ENCODE measurements at places on chromosomes 4 and X. TPM values are rescaled to one million over a fixed set of nuclear protein-coding genes. Genes with fewer than 3 reads are reported as not detected.

DNA sequence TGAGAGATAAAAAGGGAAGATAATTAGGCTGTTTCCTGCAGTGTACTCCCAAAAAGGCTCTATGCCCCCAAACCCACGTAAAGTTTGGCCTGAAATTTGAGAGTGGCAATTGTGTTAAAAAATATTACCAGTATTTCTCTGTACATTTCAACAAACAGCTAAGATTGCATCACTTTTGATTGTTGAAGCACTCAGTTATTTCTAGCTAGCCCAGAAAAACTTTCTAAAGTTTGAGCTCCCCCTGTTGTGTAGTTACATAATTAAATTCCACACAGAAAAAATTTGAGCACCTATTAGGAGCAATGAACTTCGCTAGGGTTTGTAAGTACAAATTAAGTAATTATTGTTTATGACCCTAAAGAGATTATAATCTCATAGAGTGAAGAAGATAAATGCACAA is 109.4 kb downstream of the DLG3 start:
- peak; percentile 42 for DNase-seq

DNA sequence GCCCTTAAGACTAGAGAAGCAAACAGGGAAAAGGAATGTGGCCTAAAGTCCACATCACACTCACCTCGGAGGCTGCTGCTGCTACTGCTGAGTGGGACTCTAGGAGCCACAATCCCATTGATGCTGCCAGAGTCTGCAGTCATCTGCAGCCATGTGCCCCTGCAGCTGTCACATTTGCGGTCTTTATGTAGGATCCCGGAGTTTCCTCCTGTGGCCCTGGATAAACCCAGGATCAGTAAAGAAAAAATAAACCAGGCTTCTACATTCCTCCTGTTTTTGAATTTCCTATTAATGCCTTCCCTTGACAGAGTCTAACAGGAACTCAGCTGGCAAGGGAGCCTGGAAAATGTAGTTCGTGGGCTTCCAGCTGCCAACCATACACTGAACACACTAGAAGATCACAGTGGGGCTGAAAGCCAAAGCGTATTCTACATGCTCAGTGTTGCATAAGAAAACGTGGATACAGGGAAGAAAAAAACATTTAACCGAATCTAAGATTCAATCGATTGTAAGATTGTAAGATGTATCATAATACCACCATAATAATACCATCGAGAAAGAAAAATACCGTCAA is 10.3 kb upstream of the PHEX start:
- DNase-seq: no peak

- DNase-seq: no peak
Observed at GRCh38 chrX:98939456-98939855, 1470.6 kb downstream of the PCDH19 start.

- peak; percentile 13 for DNase-seq
Observed at GRCh38 chr4:41257257-41257901, 651 bp downstream of the UCHL1 start.

- peak; percentile 4 for DNase-seq
Observed at GRCh38 chrX:133958997-133959688, 26.3 kb downstream of the GPC3 start.

- no peak for DNase-seq
Observed at GRCh38 chrX:12332786-12333347, 194.6 kb downstream of the FRMPD4 start.

DNA sequence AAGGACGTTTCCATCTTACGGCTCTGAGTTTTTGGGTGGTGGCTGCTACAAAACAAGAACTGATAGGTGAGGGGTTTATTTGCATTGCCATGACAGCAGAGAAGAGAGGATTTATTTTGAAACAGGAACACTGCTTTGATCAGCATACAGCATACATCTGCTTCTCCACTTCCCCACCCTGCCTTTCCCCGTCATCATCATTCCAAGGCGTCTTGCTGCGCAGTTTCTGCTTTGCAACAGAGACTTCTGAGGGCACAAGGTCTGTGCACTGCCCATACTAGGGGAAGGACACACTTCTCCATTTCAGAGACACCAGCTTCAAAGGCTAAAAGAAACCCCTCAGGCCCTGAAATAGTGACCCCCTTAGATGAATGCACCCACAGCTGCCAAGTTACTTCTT is 19.1 kb downstream of the STARD8 start:
- DNase-seq: no peak

GRCh38 chr4:93605163-93605562 is 223.4 kb upstream of the ATOH1 start:
- peak; percentile 36 for DNase-seq

DNA sequence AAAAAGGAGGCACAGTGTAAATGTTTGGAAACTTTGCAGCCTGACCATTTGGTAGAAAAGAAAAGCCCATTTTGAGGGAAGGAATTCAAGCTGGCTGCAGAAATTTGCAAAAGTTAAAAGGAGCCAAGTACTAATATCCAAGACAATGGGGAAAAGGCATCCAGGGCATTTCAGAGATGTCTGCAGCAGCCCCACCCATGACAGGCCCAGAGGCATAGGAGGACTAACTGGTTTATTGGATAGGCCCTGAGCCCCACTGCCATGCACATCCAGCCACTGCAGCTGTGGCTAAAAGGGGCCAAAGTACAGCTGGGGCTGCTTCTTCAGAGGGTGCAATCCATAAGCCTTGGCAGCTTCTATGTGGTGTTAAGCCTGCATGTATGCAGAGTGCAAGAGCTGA is 104.9 kb downstream of the HS3ST1 start:
- no peak for DNase-seq

DNA sequence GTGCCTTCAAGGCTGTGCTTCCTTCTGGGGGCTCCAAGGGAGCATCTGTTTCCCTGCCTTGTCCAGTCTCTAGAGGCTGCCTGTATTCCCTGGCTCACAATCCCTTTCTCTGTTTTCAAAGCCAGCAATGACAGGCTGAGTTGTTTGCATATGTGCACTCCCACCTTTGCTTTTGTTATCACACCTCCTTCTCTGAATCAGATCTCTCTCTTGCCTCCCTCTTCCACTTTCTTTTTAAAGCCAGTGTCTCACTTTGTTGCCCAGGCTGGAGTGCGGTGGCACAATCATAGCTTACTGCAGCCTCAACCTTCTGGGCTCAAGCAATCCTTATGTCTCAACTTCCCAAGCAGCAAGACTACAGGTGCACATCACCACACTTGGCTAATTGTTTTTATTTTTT is 37.1 kb upstream of the LEF1 start:
- DNase-seq: no peak

DNA sequence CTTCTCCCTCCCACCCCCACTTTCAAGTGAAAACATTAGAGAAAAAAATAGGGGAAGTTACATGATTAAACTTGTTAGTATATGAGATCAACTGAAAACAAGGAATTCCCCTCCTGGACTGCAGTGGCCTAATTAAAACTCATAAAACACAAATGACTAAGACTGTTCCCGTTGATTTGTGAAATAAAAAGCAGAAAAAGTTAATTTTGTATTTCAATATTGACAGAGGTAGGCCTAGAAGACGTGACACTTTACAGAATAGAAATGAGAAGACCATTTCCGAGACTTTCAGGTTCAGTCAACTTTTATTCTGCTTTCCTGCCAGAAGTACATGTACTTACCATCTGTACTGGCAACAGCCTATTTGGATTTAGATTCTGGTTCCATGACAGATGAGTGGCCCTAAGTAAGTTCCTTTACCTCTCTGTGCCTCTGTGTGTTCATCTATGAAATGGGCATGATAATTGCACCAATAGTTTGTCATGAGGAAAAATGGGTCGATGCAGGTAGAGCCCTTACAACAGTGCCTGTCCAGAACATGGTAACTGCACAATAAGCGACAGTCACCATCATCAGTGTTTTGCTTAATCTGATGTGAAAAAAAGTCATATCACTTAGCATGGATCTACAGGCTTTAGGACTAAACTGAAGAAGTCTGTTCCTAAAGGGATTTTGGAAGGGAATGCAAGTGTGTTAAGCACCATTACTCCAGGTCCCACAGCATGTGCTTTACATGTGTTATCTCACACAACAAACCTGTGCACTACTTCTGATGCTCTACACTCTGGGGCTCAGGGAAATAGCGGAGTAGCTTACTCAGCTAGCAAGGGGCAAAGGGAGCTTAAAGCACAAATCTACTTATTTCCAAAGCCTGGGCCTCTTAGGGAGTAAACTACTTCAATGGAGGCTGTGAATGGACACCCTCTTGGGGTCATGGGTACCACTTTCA is 562.3 kb upstream of the DIPK2B start:
- no peak for DNase-seq

DNA sequence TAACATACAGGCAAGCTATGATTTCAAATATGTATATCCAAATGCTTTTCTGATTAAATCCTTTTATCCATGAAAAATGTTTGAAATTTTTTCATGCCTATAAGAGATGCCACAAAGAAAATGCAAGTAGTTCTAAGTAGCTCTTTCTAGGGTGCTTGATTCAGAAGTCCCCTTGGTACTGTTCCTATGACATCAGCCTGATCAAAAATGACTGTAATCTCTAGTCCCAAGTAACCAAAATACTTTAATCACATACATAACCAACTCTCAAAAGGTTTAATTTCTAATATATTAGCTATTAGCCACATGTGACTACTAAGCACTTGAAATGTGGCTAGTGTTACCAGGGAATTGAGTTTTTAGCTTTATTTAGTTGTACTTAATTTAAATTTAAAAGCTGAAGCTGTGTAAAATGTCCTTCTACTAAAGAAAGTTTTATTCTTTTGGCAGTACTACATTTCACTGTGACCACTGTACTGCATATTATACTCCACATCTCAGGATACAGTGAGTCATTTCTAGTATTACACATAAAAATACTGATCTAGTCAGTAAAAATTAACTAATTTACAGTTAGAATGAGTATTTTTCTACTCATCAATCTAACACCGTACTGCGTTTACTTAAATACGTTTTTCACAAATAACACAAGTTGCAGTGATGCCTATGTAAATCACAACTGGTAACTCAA is 33.9 kb downstream of the FBXW7 start:
- no peak for DNase-seq

- peak; percentile 52 for DNase-seq
Observed at GRCh38 chr4:54318904-54319303, 89.8 kb downstream of the PDGFRA start.

DNA sequence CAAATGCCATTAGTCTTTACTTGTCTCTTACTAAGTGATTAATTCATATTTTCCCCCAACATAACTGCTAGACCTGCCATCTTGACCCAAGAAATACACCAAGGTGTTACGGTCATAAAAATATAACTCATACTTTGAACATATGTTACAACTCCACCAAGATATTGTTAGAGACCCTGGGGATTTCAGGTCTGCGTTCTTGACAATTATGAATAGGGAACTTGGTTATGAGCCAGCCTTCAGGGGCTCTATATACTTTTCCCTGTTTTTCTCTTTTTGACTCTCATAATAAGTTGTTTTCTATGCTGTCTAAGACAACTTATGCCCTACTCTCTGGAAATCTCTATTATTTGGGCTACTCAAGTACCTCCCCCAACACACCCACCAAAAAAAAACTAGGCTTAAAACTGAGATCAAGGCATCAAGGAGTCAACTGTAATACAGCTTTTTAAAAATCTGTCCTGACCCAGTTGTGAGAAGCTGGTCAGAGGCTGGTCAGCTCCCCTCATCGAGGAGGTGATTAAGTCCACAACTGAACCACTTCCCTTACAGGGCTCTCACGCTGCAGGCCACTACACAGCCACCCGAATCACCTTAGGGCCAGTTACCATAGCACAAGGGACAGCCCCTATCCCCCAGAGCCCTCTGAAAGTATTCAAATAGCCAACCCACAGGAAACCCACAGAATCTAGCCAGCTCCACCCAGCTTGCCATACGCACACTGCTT is 10.5 kb upstream of the TLR3 start:
- DNase-seq: no peak

DNA sequence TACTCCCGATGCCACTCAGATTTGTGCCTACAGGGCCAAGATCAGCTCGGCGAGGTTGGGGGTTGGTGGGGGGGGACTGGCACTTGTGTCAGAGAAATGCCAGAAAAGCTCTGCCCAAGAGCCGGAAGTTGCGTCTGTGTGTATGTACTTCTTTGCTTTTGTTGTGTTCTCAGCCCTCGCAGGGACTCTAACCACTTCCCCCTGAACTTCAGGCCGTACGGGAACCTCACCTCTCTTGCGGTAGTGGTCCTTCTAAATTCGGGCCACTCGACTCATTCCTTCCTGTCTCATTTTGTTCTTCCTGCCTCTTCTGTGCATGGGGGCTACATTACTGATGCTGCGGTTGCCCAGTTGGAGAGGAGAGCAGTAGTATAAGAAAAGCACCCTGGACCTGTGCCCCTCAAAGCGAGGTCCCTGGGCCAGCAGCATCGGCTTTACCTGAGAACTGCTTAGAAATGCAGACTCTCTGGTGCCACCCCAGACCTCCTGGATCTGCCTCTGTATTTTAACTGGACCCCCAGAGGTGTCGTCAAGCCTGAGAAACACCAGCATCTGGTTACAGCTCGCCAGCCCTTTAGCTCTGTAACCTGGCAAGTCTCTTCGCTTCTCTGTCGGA is 146.3 kb upstream of the RPS6KA3 start:
- no peak for DNase-seq

- no peak for DNase-seq
Observed at GRCh38 chr4:61296144-61296543, 96.0 kb downstream of the ADGRL3 start.

- no peak for DNase-seq
Observed at GRCh38 chr4:4437798-4438470, 51.0 kb downstream of the NSG1 start.

GRCh38 chr4:152815078-152815477 is 35.3 kb downstream of the ARFIP1 start:
- peak; percentile 10 for DNase-seq

DNA sequence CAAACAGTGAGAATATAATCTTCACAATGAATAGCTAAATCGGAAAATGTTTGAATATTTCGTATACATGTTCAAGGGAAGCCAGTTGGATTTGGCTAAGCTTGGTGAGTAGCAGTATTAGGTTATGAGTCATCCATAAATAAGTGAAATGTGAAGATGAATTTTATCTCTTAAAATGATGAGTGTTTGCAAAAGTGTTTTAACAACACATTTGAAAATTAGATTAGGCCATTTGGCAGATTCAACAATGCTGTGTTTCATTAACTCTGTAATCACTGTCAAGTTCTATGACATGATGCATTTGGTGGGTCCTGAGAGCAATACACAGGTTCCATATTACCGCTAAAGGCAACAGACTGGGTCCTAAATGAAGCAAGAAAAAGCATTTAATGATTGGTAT is 301.9 kb upstream of the PRPS2 start:
- no peak for DNase-seq

GRCh38 chr4:81723019-81723884 is 251.5 kb upstream of the RASGEF1B start:
- no peak for DNase-seq

MAGED4B gene
- not detected for total RNA-seq

CABS1 gene
- total RNA-seq: not detected

SMIM31 gene
- not detected for total RNA-seq

CYLC1 gene
- not detected for total RNA-seq

ERVMER34-1 gene
- total RNA-seq: 6.2 TPM

ADGRL3 gene
- total RNA-seq: 3.6 TPM

DDX53 gene
- not detected for total RNA-seq
